ENCODE measurements at places on chromosomes 2 and 18.

- DNase-seq, result no peak
These were observed 21.2 kb downstream of the MAPRE2 start for GRCh38 chr18:35062408-35062807.

- DNase-seq, result no peak
These were observed 57.8 kb upstream of the RGPD5 start for GRCh38 chr2:109736177-109736827.

DNA sequence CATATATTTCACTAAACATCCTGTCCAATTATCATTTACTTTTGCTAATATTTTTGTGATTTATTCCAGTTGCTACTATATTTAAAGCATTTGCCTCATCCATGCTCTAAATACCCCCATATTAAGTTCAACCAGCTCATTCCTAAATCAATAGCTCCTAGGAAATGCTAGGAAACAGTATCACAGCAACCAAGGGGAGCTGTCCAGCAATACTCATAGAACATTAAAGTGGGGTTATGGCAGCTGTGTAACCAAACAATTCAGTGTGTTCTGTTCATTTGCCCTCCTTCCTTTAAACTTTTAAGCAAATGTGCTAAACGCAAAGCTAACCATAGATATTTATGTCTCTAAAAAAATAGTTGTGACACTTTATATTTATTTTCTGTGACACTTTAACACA, 41.1 kb downstream of the ACVR1C start:
- no peak for DNase-seq

GRCh38 chr2:55283083-55283482, 14.1 kb upstream of the MTIF2 start:
- no peak for DNase-seq

GRCh38 chr2:102092535-102092934, 50.0 kb upstream of the IL1R1 start:
- DNase-seq, result no peak

GRCh38 chr2:38875227-38875575, 533 bp downstream of the DHX57 start:
- no peak for DNase-seq

GRCh38 chr2:169705927-169706326, 11.7 kb downstream of the PHOSPHO2 start:
- no peak for DNase-seq

DNA sequence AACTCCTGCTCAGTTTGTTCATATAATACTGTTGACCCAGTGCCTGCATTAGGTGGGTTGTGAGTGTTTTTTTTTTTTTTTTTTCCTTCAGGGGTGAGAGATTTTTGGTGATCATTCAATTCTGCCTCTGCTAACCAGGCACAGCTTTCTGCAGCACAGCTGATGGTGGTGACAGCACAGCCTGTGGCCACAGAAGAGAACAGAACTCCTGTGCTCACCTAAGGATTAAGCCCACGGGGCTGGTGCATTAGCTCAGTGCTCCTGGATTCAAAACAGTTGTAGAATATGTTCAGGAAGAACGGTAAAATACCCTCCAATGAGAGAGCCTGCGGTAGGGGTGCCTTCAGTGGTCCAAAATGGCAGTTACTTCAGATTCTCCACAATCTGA, 42.0 kb downstream of the PKP4 start:
- no peak for DNase-seq

- DNase-seq, result no peak
These were observed 205.1 kb downstream of the ZBTB7C start for GRCh38 chr18:48203961-48204666.

- no peak for DNase-seq
These were observed 336.7 kb downstream of the LPIN1 start for GRCh38 chr2:12083081-12083581.

DNA sequence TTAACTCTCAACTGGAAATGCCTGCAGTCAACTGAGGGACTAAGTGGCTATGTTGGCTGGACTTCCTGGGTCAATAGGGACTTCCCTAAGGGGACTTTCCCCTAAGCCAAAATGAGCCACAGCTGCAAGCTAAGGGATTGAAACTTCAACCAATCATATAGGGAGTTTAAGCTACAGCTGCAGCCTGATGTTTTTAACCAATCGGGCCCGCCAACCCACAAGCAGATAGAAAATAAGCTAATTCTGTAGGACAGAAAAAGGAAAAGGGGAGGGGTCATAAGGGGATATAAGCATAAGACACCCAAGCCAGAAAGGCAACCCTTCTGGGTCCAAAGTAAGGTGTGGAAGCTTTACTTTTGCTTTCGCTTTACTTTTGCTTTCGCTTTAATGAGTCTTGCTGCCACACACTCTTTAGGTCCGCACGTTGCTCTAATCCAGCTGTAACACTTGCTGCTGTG, 927.5 kb downstream of the ERBB4 start:
- DNase-seq, result peak; percentile 54

- no peak for DNase-seq
These were observed 76.0 kb downstream of the CD8B2 start for GRCh38 chr2:106563195-106563594.

- DNase-seq, result no peak
These were observed 63.6 kb downstream of the COX7A2L start for GRCh38 chr2:42297322-42297936.

DNA sequence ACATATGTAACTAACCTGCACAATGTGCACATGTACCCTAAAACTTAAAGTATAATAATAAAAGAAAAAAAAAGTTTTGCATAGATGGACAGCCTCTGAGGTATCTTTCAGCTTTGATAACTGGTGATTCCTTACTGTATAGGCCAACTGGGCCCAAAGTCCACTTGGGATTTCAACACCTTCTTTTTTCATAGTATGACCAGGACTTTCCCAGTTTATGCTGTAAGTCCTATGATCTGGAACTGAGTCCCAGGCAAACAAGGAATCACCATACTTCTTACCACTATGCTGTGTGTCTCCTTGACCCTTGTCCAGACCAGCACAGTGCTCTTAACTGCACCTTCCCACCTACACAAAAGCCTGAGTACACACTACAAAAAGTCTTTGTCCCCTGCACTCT, 205.1 kb upstream of the RBBP8 start:
- no peak for DNase-seq

DNA sequence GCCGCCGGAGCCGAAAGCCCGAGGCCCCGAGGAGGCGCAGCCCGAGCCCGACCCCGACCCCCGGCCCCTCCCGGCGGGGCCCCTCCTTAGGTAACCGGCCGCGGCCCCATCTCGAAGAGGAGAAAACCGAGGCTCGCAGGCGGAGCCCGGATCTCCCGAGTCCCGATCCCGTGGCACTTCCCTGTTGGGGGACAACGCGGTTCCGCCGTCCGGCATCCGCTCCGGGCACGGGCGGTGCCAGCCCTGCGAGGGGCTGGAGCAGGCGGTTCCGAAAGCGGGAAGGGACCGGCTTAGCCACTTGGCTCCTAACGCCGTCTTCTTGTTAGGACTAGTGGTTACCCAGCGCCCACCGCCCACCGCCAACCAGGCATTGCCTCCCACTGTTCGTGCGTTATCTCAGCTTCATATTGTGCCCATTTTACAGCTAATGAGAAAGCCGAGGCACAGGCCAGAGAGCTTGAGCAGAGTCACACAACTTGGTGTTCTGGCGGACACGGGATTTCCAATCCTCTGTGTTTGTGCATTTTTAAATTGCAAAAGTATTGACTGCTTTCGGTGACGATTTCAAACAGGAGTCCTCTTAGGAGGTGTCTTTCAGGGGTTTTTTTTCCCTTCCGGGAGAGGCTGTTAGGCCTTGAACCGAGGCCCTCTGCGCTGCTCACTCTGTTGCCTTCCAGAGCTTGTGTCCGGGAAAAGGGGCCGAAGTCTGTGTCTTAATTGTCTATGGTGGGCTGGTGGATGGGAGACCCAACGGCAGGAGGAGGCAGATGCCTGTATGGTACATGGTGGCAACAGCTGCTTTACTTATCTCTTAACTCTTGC, 562 bp downstream of the CENPA start:
- DNase-seq, result peak; percentile 2

GRCh38 chr2:238717084-238717483, 130.8 kb upstream of the TWIST2 start:
- DNase-seq, result no peak

- DNase-seq, result peak; percentile 98
These were observed 103.4 kb downstream of the NRP2 start for GRCh38 chr2:205785507-205786260.

GRCh38 chr2:176483901-176484568, 214.8 kb downstream of the MTX2 start:
- DNase-seq, result no peak

DNA sequence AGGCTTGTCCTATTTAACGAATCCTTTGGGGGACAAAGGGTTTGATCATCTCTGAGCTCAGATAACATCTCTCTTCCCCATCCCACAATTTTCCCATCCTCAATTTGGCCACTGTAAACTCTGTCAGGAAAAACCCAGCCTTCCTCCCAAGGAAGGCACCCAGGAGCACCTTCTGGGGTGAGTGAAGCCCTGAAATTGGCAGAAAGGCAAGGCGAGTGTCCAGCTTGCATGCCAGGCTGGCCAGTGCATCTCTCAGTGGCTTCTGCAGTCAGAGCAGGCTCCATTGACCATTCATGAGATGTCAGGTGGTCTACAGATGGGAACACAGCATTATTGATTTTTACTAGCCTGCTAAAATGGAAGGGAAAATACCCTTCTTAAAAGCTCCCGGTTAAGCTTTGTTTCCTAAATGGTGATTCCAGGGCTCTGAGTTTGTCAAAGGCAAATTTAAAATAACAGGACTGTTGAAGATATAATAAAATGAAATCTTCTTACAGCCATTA, 83.2 kb upstream of the BOD1L2 start:
- no peak for DNase-seq

GRCh38 chr2:171763602-171764001, 76.3 kb downstream of the DYNC1I2 start:
- no peak for DNase-seq

- no peak for DNase-seq
These were observed 601.8 kb downstream of the LRP1B start for GRCh38 chr2:141528990-141529389.

DNA sequence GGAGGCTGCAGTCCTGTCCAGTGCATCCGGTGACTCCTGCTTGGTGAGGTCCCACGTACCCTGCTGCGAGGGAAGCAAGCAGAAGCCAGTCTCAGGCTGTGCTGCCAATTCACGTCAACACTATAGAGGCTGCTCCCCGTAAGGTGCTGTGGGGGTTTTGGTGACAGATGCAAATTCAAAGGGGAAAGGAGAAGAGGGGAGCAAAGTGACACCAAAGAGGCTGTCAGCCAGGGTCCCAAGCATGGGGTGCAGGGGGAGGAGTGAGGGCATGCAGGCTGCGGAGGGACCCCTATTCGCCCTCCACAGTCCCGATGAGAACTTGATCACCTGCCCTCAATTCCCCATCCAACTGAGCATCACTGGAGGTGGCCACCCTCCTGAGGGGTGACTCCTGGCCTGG, 179.4 kb upstream of the HS6ST1 start:
- DNase-seq, result no peak

- no peak for DNase-seq
These were observed 29.3 kb downstream of the FEZ2 start for GRCh38 chr2:36568516-36569246.

DNA sequence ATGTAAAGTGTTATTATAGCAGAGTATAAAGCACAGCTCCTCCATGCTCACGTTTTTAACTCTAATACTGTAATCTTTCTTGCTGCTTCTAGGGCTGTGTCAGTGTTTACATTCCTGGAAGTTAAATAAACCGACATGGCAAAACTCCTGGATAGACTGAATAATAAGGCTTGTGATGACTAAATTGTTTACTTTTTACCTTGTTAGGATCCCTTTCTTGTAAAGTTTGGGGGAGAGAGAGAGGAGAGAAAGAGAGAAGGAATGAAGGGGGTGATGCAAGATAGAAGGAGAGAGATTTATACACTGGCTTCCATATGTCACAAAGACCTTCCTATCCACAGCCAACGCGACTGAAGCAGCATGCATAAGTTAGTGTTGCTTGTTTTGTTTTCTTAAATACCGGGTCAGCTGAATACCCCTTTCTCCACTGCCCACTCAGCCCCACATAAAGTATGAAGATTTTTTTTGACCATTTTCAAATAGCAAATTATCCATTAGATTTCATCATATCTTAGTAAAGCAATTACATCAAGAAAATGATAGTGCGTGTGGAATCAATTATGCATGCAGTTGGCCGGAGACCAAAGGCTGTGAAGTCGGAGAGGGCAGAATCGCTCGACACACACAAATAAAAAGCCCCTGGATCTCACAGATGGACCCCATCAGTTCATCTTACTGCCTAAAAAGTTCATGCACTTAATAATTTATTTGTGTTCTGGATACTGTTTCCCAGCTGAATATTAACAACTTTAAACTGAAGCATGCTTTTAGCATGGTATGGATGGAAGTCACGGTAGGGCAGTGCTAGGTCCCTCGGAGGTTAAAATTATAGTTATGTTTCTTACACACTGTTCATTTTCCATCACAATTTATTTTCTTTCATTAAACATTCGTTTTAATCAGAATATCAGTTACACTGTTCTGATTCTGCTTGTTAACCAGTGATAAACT, 20.1 kb downstream of the BCL11A start:
- DNase-seq, result no peak

DNA sequence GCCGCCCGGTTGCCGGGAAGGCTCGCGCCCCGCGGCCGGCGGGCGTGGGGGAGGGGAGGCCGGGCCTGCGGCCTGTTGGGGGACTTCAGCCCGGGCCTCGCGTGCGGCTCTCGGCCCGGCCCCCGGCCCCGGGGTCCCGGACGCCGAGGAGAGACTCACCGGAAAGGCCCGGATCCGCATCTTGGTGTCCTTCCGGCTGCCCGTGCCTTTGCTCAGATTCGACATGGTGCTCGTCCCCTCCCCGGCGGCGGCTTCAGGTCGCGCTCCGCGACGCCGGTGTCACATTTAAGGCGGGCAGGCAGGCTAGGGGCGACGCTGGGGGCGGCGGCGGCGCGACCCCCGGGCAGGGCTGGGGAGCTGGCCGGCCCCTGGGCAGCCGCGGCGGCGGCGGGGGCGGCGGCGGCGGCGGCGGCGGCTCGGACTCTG, 365 bp downstream of the CUL3 start:
- DNase-seq, result no peak

DNA sequence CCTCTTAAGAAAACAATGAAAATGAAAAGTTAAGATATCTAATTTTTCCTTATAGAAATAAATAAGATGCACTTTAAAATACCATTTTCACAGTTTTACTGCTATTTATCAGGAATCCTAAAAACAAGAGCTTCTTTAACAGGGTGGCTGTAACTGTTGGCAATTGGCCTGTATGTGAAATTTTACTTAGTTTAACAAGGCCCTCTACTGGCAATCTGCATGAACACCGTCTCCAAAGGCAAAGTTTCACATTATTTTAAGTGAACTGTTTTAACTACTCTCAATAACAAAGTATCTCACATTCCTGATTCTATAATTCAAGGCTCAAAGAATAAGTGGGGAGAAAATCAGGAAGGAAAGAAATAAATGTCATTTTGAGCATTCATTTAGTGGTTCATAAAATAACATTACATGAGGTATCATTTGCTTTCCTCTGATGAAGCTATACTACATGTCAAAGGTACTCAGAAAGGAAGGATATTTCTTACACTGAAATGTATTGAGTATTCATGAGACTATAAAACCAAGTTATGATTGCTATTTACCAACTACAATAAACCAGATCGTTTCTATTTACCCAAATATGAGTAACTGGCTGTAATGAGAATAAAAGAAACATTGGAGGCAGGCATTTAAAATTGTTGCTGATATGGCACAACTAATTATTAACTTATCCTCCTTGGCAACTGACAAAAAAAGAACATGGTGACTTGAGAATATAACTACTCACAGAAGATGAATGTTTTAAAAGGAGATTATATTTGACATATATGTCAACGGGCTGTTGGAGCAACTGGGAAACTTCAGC, 7.0 kb downstream of the NCKAP5 start:
- DNase-seq, result peak; percentile 51
